ENCODE measurements at places on chromosomes 5 and 9.
A peak's percentile ranks its signal among the peaks of the same experiment; 100 is the strongest.

GRCh38 chr5:136905571-136905970 is 540.2 kb upstream of the TRPC7 start:
- no peak for DNase-seq

- no peak for DNase-seq
Measured at GRCh38 chr9:129998491-129999140, 44.4 kb downstream of the FNBP1 start.

DNA sequence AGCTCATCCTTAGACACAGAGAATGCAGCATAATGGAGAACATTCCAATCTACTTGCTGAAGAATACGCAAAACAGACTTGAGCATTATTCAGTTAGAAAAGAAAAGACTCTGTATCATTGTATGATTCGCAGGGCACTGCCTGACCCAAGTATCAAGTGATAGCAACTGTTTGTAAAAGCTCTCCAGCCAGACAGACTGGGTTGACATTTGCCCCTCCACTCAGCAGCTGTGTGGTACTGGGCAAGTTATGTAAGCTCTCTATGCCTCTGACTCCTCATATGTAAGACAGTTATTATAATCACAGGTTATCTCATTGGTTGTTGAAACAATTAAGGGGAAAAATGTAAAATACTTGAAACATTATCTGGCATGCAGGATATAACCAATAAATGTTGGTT is 505.0 kb downstream of the ELAVL2 start:
- DNase-seq: no peak

GRCh38 chr5:130116972-130117371 is 212.7 kb downstream of the CHSY3 start:
- no peak for DNase-seq

DNA sequence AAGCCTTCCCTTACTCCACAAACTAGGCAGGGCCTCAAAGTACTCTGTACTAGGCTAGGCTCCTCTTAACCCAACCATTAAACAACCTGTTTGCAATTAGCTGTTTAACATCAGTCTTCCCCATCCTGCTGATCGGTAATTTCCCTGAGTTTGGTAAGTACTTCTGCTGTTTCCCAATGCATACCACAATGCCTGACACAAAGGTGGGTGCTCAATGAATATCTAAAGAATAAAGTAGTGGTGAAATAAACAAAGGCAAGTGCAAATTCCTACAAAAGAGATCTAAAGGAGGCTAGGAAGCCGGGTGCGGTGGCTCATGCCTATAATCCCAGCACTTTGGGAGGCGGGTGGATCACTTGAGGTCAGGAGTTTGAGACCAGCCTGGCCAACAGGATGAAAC is 25.0 kb downstream of the FBXW2 start:
- DNase-seq: no peak

GRCh38 chr9:130862747-130863146 is 27.7 kb downstream of the ABL1 start:
- no peak for DNase-seq

DNA sequence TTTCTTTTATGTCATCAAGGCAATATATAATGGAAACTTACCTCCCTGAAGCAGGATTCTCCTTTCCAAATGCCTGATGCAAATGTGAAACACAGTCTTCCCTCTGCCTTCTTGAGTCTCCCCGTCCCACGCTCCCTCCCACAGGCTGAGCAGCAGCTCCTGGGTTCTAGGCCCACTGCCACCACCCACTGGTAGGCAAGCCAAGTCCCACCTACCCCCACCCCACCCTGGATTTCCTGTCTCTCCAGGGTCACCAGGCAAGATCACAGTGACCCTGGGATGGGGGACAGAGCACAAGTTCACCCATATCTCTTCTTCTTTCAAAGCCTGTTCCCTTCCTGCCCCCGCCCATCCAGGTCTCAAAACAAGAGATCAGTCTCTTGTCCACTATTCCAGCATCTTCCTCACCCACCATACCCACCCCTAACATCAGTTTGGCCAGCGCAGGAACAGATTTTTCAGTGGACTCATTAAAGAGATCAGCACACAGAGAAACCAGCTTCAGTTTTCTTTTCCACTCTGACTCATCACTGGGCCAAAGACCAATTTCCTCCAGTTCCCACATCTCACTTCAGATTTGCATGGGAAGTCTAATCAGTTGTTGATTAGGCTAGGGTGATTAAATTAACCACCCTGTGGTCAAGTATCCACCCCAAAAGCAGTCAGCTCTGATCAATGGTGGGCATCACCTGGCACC is 151.5 kb downstream of the ACTL7B start:
- no peak for DNase-seq

GRCh38 chr9:110156902-110157301 is 51.1 kb downstream of the C9orf152 start:
- DNase-seq: no peak

DNA sequence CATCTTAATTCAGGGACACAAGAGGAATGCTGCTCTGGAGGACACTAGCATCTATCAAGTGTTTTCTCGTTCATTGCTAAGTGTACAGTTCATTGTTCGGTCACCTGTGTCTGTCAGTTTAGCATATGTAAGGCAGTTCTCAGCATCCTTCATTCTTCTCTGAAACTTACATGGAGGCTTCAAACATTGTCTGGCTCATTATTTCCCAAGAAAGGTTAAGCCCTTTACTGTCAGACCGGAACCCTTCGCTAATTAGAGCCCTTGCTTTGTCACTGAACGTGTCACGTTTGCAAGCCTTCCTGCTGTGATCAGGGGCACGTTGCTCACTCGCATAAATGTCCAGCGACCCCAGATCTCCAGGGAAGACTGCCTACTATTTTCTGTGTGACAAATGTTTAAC is 62.3 kb upstream of the RIOK2 start:
- no peak for DNase-seq

DNA sequence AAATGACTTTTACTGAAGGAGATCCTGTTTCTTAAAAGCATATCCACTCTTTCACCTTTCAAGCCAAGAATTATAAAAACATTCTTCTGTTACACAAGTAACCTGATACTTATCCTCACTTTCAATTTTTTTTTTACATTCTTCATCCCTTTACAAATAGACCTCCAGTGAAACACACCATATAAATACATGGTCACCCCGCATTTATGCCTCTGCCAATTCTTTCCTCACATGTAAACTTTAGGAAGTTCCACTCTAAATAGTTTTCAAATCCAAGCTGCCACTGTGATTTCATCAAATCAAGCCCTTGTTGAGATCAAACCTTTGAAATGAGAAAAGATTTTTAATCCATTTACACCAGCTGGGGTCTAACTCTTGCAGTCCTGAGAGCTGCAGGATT is 40.0 kb downstream of the GAS1 start:
- no peak for DNase-seq

GRCh38 chr9:84711936-84712335 is 42.4 kb downstream of the NTRK2 start:
- DNase-seq: no peak

DNA sequence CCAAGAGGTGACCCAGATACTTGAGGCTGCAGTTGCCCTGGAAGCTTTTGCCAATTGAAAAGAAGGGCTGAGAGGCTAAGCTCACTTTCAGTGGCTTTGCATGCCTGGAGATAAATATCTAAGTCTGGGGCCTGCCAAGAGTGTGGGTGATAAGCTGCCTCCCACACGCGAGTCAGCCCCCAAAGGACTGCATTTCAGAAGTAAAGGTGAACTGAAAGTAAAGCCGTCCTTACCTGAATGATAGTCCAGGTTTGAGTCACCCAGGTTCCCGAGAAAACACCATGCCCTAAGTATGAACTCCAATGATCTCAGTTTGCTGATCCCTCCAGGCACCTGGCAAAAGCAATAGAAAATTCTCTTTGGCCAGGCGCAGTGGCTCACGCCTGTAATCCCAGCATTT is 22.5 kb upstream of the N4BP3 start:
- no peak for DNase-seq

DNA sequence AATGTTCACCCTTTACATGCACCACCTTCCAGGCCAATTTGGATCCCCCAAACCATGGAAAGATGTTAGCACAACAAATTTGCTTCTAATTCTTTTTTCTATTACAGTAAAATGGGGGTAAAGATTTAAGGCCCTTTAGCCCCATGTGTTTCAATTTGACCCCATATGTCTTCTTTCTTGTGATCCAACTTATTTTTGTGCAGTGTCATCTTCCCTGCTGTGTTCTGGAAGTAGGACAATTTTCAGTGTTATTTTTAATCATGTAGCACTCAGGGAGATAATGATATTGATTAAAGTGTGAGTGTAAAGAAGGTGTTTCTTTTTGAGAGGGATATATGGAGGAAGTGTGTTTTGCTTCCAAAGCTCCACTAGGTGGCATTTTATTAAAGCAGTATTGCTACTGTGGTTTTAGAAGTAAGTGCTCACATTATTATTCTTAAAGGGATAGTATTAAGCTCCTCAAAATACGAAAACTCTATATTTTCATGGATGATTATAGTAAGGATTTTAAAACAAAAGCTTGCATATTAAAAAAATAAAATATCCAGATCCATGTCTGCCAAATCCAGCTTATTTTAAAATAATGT is 118.7 kb upstream of the ATP10B start:
- no peak for DNase-seq

- DNase-seq: no peak
Measured at GRCh38 chr9:112784020-112784785, 33.6 kb downstream of the SNX30 start.

- no peak for DNase-seq
Measured at GRCh38 chr9:134329886-134330285, 3.6 kb downstream of the RXRA start.

- DNase-seq: no peak
Measured at GRCh38 chr5:465591-466403, 22.8 kb downstream of the EXOC3 start.

GRCh38 chr9:134407121-134407779 is 81.0 kb downstream of the RXRA start:
- peak; percentile 61 for DNase-seq

DNA sequence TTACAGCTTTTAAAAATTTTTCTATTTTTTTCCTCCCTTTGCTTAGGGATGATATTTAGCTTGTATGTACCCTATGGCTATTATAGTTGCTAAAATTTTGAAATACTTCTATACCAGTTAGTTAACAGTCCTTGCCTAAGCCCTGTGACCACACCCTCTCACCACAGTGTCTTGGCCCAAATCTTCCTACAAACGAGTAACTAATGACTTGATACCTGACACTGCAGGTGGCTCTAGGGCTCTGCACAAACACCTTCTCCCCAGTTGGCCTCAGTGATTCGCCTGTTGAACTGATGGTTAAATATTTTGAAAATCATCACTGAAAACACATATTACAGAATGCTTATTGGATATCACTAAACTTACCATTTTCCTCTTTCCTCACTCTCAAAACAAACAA is 449.6 kb upstream of the CHD1 start:
- no peak for DNase-seq

GRCh38 chr5:107257885-107258520 is 412.7 kb downstream of the EFNA5 start:
- no peak for DNase-seq

GRCh38 chr9:19104515-19105282 is 2.0 kb upstream of the HAUS6 start:
- DNase-seq: no peak

- no peak for DNase-seq
Measured at GRCh38 chr9:12425878-12426864, 267.0 kb upstream of the TYRP1 start.

DNA sequence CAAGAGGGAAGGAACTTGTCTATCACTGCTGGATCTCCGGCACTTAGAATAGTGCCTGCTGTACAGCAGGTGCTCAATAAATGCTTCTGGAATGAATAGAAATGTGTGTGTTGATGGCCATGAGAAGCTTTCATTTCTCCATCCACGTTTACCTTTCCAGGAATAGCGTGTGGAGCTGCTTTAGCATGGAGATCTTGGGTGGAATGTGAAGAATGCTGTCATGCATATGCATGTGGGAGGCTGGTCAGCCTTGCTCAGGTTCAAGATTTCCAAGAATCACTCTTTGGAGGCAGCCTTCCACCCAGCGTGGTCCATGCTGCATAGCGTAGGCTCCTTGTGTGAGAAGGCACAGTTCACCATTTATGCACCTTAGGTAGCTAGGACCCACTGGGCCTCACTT is 19.2 kb downstream of the COL15A1 start:
- no peak for DNase-seq

GRCh38 chr9:137744632-137745183 is 125.9 kb downstream of the EHMT1 start:
- no peak for DNase-seq

DNA sequence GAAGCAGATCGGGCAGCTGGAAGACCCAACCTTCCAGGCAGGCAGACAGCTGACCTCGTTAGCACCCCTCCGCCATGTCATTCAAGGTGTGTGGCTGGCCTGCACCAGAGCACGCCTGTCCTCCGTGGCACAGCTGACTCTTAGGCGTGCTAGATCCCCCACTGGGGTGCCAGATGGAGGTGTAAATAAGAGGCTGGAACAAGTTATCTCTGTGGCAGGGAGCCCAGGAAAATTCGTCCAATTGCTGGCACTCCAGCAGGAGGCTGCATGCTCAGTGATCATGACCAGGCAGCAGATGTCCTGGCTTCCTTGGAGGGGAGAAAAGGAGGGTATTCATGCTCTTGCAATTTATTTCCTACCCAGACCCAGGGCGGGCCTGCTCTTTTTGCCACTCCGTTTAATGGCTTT is 7.8 kb upstream of the ALDOB start:
- DNase-seq: no peak

GRCh38 chr9:18660001-18660400 is 186.0 kb downstream of the ADAMTSL1 start:
- no peak for DNase-seq

DNA sequence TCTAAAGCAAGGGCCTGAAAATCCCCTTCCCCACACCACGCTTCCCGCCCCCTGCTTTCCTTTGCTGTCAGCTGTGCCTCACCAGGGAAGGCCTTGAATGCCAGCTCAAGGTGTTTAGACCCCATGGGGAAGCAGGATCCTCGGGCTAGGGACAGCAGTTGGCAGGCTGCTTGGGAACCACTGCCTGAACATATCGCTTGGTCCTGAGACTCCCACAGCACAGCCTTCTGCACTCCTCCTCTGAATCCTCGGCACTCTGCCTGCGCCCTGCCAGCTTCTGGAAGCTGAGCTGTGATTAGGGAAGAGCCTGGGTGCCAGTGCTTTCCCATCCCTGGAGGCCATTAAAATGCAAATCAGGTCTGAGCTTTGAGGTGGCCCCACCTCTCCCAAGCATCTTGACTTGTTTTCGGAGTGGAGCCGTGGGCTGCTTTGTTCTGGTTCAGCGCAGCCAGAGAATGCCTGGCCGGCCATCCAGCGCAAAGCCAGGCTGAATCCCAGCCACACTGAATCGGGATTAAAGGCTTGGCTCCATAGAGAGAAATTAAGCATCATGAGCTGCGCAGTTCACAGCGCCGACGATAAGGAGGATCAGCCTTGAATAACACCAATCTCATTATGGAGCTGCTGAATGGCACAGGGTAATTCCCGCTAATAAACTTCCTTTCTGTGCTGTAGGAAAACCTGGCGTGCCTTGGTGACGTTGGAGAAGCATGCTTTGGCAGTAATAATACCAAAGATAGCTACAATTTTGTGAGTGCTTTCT is 40.0 kb downstream of the AMBP start:
- no peak for DNase-seq

- DNase-seq: peak; percentile 23
Measured at GRCh38 chr9:133792721-133793470, 54.7 kb upstream of the SARDH start.

- DNase-seq: no peak
Measured at GRCh38 chr5:137570070-137570469, 70.9 kb upstream of the SPOCK1 start.

Measured in stimulated activated CD8-positive, alpha-beta memory T cell treated with anti-CD3 and anti-CD28 coated beads, Interleukin-2, amount 100 ng/mL, for 48 hours (primary cell).